ENCODE measurements at places on chromosomes 1 and 21.
A peak's percentile ranks its signal among the peaks of the same experiment; 100 is the strongest.

- DNase-seq, result no peak
Measured at GRCh38 chr1:245825128-245825901, 670.5 kb downstream of the KIF26B start.

DNA sequence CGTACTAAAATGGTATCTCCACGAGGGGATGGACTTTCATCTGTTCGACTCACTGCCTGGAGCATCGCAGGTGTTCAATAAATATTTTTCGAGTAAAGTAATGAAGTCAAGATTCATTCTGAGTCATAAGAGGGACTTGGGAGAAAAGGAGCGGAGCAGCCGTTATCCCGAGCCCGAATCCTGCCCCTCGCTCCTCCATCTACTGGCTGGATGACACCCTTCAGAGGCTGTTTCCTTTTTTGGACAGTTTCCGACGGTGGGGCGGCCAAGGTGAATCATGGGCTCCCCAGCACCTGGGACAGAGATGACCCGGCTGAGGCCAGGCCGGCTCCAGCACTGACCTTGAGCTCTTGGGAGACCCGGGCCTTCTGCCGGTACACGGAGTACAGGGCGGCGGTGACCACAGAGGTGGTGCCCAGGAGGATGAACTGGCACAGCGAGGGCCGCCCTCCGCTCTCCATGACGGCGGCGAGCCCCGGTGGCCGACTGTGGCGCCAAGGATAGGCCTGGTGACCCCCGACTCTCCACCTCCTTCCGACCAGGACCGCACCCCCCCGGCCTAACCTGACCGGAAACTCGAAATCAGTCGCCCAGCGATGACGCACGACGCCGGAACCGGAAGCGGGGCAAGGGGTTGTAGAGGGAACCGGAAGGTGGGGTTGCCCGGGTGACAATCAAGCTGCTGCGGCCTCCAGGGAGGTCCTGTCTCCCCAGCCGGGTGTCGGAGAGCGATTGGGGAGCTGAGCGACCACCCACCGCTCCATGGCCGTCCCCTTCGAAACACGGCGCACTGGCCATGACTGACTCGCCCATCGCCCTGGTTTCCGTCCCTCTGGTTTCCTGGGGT lies at the start of gene MUL1:
TSS of gene MUL1 (minus strand) at position 588 of the 847 bp plus-strand sequence. CDS start at position 461, 127 bp downstream.
- DNase-seq, result peak; percentile 95

GRCh38 chr1:109404838-109405237 lies 7.1 kb upstream of the SORT1 start:
- DNase-seq, result no peak

GRCh38 chr1:80047791-80048190 lies 1041.3 kb upstream of the ADGRL4 start:
- no peak for DNase-seq

DNA sequence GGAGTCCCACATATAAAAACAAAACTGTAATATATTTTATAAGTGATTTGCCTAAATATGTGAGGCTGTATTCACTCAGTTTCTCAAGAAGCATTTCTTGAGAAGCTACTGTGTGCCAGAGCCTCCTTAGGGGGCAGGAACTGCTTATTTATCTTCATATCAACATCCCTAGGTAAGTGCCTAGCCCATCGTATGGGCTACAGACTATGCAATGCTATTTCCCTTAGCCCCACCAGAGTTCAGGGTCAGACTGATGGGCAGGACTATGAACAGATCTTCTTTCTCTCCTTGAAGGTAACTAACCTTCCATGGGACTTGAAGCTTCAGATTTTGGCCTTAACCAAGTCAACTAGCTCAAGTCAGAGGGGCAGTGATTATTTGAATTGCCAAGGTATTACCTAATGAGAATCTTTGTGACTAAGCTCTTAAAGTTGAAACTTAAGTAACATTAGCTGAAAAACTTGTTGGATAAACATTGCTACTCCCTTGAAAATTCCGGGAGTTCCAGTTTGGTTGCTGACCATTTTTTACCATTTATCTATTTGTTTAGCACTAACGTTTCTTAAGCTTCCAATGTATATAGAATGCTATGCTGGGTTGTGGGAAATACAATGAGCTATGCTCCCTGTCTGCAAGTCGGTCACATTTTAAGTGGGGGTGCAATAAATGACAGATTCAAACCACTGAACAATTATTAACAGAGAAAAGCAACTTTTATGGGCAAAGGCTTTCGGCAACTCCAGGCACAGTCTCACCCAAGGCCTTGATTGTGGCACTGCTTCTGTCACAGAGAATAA lies 85.2 kb downstream of the GPR88 start:
- DNase-seq, result no peak

DNA sequence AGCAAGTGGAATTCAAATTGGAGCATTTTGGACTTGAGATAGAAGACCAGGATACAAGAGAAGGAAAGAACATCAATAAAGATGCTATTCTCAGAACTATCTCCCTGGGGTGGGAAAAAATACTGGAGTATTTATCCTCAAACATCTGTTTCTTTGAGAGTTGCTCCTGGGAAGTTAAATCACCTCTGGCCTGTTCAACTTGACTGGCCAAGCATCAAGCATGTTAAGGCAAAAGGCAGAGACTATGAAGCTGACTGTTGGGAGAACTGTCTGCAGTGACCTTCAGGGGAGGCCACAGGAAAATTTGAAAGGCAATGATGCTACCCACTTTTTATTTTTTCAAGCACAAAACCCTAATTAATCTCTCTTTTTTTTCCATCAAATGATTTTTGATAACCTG lies 239.0 kb downstream of the NTNG1 start:
- no peak for DNase-seq

GRCh38 chr1:3012456-3013291 lies 8.6 kb upstream of the ACTRT2 start:
- DNase-seq, result peak; percentile 28

- no peak for DNase-seq
Measured at GRCh38 chr1:61887076-61887867, 145.0 kb downstream of the PATJ start.

- DNase-seq, result no peak
Measured at GRCh38 chr1:184890539-184890973, 83.8 kb downstream of the NIBAN1 start.

GRCh38 chr1:64922336-64922735 lies 44.0 kb downstream of the JAK1 start:
- no peak for DNase-seq

DNA sequence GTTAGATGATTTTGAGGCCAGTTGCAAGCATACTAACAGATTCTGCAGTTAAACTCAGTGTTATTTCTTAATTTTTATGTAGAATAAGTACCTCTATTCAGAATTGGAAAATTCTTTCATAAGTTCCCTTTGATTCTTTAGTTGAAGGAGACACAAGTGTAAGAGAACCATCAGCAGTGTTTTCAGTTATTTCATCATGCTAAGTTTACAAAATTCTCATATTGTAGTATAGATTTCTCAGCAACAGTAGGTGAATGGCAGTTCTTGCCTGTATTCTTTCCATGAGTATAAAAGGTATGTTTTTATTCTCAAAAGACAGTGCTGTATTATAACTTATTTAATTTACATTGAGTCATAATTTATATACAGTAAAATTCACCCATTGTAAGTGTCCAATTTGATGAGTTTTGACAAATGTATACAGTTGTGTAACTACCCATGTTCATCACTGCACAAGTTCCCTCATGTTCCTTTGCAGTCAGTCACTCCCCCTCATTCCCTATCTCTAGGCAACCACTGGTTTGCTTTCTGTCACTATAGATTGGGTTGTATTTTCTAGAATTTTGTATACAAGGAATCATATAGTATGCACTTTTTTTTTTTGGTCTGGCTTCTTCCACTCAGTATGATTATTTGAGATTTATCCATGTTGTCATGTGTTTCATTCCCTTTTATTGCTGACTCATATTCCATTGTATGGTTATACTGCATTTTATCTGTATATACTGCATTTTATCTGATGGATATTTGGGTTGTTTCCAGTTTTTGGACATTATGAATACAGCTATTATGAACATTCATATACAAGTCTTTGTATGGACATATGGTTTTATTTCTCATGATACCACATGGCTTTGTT lies 3.9 kb downstream of the RPS6KC1 start:
- no peak for DNase-seq

- DNase-seq, result no peak
Measured at GRCh38 chr1:103525114-103525606, 339 bp upstream of the RNPC3 start.

- DNase-seq, result no peak
Measured at GRCh38 chr1:74343216-74343615, 108.0 kb downstream of the TNNI3K start.

All from stimulated activated CD4-positive, alpha-beta T cell treated with anti-CD3 and anti-CD28 coated beads, TNF-alpha, amount 100 ng/mL, for 24 hours (primary cell).